ENCODE measurements at places on chromosomes 4 and X.

GRCh38 chrX:73267206-73267605, 52.6 kb upstream of the NAP1L2 start:
- no peak for DNase-seq

DNA sequence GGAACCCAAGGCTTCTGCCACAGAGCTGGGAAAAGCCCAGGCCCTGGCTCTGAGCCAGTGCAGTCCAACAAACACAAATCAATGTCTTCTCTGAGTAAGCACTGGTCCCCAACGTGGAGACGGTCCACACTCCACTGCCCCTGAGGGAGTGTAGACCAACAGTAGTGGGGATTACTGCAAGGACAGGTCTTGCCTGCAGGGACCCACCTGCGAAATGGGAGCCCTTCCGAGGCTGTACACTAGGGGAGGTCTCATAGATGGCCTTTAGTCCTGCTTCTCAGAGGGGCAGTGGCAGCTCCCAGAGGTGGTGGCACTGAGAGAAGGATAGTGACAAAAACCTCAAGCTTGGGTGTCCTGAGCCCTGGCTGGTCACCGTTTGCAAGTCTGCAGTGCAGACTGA, 19.5 kb downstream of the ENPP6 start:
- no peak for DNase-seq

- DNase-seq, result no peak
These were observed 1081.8 kb upstream of the GRID2 start for GRCh38 chr4:91222014-91222413.

DNA sequence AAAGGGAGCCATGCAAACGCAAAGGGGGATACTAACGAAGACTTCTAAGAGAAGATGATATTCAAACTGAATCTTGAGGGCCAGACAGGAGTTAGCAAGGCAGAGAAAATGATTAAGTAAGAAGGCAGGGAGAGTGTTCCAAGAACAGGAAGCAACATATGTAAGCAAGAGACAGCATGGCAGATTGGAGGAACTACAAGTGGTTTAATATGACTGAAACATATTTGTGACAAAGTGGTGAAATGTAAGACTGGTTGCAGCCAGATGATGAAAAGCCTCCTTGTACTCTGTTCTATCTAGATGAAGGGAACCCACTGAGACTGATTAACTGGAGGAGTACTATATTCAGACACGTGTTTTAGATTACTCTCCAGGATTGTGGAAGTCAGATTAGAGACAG, 116.6 kb upstream of the DIAPH2 start:
- DNase-seq, result no peak

GRCh38 chrX:8841911-8842310, 40.7 kb upstream of the FAM9A start:
- no peak for DNase-seq

DNA sequence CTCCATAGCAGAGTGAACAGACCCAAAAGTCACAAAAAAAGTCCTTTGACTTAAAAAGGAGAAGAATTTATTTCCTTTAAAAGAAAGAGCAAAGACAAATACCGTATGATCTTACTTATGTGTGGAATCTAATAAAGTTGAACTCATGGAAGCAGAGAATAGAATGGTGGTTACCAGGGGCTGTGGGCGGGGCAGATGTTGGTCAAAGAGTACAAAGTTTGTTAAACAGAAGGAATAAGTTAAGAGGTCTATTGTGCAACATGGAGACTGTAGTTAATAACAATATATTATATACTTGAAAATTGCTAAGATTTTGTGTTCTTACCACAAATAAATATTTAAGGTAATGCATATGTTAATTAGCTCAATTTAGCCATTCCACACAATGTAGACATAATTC, 173.3 kb upstream of the S100G start:
- no peak for DNase-seq

- DNase-seq, result no peak
These were observed 64.6 kb downstream of the KDM6A start for GRCh38 chrX:44937606-44938005.

DNA sequence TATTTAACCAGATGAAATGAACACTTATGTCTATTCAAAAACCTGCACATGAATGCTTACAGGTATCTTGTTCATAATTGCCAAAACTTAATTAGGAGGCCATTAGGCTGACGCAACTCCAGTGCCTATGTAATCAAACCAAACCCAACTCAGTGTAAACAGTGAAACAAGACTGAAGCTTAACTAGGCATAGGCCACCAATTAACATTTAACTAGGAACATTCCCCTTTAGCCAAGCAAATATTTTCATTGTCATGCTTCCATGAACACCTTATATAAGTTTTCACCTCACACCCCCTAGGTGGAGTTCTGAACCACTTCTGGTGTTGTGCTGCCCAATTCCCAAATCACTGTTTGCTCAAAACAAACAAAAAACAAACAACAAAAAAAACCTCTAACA, 686.0 kb downstream of the STPG2 start:
- no peak for DNase-seq

DNA sequence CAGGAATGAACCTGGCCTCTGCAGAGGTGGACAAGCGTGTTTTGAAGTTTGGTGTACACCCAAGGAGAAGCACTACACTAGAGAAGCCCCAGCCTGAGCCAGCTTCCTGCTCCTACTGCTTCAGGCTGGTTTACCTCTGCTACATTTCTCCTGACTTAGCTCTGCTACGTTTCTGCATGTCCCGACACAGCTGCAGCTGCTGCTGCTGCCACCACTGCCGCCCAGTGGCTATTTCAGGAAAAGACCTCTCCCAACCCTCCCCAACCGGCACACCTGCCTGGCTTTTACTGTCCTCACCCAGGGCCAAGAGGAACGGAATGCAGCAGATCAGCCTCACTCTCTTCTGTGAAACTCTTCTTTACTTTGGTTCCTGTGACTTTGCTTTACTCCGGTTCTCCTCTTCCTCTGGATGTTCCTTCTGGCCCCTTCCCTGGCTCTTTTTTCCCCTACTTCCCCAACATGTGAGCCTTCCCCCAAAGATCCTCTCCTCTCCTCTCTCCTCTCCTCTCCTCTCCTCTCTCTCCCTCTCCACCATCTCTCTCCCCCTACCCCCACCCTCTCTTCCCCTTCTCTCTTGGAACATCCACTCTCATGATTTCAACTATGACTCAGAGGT, 3.1 kb upstream of the P2RY4 start:
- DNase-seq, result no peak

DNA sequence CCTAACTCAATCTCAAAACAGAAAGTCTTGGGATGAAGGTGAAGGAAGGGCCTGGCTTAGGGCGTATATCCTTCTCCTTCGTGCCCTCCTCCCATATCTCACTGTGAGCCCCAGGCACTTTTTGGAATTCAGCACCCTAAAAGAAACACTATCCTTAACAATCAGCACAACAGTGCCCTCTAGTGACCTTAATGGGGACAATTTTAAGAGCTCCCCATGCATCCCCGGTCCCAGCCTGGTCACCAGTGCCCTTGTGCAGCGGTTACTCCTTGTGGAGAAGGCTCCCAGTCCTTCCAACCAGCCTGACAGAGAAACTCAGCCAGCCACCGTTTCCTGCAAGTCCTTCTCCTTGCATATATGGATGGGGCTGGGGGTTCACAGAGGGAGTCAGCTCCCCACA, 4.2 kb downstream of the PAK3 start:
- no peak for DNase-seq

GRCh38 chrX:13066391-13066790, 22.0 kb upstream of the FAM9C start:
- no peak for DNase-seq

DNA sequence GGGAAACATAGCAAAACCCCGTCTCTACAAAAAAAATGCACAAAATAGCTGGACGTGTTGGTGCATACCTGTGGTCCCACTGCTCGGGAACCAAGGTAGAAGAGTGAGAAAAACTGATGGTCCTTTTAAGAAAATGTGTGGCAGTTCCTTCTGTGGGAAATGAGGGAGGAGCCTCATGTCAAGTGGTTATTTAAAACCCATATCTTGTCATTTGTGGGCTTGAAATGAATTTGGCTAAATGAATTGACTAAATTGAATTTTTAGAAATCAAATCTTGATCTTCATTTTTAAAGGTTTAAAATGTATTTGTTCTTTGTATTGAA, 16.2 kb upstream of the LAMP2 start:
- DNase-seq, result no peak

DNA sequence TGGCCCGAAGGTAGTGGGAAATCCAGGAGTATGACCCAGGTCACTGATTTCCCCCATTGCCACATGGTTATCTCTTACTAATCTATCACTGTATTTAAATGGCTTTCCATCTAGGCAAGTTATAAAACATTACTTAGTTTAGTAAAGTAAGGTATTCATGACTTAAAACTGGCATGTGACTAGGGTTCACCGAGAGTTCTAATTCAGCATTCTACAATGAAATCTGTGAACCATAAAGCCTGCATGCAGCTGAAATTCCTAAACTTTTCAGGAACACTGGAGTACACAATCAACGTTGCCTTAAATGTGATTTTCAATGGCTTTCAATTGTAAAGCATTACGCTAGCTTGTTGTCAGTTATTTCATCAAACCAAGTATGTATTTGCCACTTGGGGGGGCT, 22.7 kb upstream of the PRPS2 start:
- DNase-seq, result no peak

DNA sequence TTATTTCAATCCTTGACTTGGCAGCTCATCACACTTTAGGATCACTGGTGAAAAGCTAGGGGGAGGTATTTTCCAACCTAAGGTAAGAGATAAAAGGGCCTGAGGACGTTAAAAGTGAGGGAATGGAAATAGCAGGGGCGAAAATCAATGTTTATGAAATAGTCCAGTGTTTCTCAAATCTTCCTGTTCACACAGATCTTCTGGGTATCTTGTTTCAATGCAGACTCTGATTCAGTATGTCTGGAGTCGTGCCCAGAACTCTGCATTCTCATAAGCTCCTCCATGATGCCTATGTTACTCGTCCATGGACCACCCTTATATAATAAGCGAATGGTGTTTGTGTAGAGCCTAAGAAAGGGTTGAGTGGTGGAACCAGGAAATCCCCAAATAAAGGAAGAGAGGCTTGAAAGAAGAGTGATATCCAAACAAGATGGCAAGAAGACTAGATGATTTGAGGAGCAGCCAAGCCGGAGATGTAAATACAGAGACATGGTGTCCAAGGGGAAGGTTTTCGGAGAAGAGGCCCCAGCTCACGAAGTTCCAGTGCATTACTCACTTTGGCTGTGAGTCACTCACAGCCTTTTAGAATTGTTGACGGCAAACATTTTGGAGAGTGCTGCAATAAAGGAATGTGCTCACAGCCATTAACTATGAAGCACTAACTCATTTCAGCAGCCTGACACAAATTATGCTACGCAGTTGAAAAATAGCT, 215.6 kb upstream of the PPARGC1A start:
- DNase-seq, result no peak

GRCh38 chr4:102627831-102628523, 126.8 kb downstream of the NFKB1 start:
- DNase-seq, result no peak

GRCh38 chr4:163284304-163284703, 48.1 kb downstream of the NPY1R start:
- no peak for DNase-seq

DNA sequence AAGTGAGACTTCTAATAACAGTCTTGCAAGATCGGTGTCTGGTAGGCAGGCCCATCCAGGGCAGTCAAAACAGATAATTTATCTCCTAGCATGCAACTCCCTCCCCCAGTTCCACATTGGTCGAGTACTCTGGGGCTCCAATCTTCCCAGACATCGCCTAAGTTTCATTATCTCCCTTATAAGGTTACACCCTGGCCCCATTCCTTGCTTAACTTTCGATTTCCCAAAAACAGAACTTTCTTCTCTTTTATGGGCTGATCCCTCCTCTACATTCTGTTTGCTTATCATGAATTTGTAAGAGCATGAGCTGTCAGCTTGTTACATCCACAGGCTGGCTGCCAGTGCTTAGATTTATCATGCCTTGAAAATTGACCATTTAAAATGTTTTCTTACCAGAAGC, 471.3 kb downstream of the TECRL start:
- no peak for DNase-seq

DNA sequence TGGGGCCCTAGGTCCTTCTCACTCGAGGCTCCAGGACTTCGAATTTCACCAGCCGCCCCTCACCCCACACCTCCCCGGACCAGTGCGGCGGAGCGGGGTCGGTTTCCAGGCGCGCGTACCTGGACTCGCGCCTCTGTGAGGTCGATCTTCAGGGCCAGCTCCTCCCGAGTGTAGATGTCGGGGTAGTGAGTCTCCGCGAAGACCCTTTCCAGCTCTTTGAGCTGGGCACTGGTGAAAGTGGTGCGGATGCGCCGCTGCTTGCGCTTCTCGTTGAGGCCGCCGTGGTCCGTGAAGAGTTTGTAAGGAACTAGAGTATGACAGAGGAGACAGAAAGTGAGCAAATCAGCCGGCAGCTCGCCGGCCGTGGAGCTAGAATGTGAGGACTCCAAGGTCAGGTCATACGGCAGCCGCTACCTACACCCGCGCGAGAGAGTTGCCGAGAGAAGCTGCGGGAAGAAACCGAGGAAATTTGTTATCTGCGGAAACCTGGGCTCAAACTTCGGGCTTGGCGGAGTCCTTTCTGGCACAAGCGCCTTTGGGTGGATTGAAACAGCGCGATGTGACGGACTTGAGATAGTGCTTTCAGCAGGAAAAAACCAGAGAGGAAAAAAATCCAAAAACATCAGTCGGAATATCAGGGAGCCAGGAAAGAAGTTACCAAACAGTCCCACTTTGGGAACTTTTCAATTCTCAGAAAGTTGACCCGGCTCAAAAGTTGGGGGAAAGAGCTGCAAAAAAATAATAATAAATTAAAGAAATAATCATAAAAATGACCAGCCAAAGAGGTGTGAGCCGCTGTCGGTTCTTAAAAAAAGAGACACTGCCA, 1.1 kb downstream of the PHOX2B start:
- no peak for DNase-seq

- no peak for DNase-seq
These were observed 64.7 kb downstream of the RBM47 start for GRCh38 chr4:40564815-40565483.

DNA sequence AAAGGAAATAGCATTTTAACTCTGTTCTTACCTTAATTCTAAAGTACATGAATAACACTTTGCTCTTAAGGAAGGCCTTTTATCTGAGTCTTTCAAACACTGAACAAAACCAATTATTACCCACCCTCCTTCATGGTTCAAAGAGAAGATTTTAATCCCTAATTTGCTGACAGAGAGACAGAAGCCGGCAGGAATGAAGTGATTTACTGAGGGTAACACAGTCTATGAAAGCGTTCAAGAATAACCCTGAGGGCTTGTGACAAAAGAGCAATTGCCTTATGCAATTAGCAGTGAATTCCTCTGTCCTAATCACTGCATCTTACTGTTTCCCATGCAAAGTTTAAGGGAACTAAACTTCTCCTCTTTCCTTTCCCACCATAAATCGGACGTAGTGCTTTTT, 144.1 kb downstream of the PACRGL start:
- DNase-seq, result no peak

GRCh38 chr4:52655506-52655905, 3.6 kb downstream of the USP46 start:
- no peak for DNase-seq

DNA sequence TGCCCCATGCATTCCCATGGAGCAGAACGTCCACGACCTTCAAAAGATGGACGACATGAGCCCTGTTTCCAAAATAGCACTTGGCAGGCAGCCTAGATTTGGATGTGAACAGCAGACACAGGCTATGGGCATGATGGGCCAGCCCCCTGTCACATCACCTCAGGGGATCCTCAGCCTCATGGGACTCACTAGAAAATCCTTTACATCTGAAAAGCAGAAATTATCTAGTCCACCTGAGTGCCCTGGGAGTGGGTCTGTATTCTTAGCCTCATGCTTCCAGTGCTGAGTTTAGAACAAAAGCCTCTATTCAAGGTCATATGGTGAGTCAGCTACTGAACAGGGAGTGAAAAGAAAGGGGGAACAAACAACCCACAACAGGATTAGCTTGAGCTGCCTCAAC, 35.8 kb downstream of the GRIA3 start:
- DNase-seq, result no peak
